ENCODE measurements at places on chromosomes 11 and 22.

DNA sequence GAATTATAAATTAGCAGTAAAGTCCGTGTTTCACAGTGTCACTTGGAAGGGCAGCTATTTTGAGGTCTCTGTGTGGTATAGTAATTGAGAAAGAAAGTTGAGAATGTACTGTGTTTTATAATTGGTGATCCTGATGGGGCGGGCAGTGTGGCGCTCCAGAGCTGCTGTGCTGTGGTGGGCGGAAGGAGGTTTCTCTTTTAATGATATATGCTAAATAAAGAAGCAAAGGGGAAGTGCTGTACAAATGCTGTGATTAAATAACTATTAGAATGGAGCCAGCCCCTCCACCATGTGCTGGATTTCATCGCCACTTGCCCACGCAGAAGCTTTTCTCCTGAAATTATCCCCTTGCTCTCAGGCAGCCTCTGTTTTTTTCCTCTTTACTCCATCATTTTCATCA lies 24.6 kb downstream of the ATXN10 start:
- DNase-seq = no peak

DNA sequence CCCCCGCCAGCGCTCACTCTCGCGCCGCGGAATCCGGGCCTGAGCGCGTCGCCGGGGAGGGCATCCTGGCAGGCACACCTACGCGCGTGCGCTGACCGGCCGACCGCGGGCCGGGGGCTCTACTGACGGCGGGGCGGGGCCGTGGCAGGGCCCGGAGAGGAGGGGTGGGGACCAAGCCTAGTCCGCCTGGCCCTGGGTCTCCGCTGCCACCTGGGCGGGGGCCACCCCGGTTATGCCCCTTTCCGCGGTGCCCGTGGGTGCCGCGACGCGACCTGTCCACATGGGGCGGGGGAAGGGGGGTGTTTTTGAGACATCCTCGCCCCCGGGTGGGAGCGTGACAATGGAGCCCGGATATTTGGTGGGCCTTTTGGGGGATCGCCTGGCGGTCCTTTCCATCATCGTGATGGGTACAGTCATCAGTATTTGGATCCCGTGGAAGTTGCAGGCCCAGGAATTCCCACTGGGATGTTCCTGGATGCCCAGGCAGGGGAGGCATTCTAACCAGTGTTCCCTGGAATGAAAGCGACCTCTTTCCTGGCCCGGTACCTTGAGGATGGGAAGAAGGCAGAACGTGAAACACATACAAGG lies 2.2 kb downstream of the NCAM1 start:
- no peak for DNase-seq

DNA sequence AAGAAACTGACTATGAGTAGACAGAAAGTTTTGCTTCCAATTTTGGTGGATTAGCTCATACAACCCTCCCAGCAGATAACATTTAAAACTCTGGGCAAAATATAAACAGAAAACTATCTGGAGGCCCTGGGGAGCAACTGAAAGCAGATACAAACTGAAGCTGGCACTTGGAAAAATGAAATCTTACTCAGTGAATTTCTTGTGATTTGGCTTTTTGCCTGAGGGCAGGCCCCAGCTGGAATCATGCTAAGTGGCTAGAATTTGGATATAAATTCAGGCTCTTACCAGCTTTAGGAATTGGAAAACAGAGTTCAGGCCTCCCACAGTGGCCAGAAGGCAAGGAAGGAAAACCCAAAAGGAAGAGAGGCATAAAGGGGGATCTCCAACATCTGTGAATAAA lies 85.8 kb downstream of the EFCAB6 start:
- DNase-seq = no peak

GRCh38 chr11:61340979-61341378 lies 8.0 kb downstream of the TKFC start:
- DNase-seq = no peak

DNA sequence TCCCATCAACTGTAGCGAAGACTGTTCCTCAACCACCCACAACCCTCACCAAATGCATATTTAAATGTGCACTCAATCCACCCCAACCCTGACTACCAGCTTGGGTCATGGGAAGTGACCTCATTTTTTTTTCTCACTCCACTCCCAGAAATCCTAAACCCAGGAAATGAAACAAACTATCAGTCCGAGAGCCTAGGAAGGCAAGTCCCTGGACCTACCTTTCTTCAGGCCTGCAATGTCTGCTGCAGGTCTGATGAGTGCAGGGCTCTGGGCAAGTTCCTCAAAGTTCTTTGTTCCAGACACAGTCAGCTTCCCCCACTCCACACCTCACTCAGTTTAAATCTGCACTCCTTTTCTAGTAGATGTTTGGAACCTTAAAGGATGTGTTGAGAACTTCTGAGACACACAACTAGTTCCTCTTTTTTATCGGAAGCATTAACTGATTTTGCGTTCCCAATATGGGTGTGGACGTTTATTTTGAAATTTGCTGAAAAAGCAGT lies at the start of gene MS4A4E:
Gene MS4A4E, minus strand, starts transcription at position 398 of the 500 bp plus-strand sequence. CDS start 13,082 bp downstream, outside the sequence.
- no peak for DNase-seq

DNA sequence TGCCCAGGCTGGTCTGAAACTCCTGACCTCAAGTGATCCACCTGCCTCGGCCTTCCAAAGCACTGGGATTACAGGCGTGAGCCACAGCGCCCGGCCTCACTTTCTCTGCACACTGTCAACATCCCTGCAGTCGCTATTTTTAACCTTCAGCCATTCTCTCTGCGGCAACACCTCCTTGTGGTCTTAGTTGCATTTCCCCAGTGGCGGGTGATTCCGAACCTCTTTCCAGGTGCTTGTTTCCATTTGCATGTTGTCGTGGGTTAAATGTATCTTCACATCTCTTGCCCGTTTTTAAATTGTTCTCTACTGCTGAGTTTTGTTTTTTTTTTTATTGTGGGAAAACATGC lies 2.2 kb upstream of the SCT start:
- no peak for DNase-seq

DNA sequence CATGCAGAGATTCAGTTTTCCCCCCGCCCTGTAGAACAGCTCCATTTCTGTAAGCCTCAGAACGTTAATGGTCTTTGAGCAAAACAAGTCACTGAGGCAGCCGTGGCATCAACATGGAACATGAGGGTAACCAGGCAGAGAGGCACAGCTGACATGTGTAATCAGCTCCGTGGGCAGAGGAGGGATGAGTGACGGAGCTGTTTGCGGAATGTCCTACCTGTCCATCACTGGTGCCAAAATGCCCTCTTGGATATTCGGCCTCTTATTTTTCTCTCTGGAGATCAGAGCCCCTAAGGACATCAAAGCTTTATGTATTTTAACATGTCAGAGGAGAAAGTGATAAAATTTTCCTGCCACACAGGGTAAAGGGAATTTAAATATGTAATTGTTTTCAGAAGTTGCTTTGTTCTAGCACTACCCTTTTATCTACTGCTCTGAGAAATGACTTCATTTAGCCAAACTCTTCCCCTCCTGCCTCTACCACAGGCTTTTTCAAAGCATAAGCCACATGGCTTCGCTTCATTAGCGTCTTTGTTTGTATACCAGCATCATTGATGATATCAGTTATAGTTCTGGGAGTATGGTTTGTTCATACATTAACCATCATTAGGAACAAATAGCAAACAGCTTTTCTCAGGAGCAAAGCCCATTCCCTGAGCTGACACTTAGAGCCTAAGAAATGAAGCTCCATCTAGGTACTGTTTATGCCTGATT lies 32.9 kb downstream of the C11orf71 start:
- no peak for DNase-seq

DNA sequence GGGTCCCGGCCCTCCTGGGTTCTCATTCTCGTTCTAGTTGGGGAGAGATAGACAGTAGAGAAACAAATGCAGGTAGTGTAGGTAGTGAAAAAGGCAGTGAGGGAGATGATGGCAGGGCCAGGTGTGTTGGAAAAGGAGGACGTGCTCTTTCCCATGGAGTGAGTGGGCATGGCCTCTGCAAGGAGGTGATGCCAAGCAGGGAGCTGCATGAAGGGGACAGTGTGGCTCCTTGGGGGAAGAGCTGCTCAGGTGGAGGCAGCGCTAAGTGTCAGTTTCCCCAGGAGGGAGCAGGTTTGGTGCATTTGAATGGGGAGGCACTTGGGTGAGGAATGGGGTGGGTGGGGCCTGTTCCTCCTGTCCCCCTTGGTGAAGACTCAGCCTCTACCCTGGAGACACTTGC lies 22.2 kb downstream of the MCM5 start:
- no peak for DNase-seq

DNA sequence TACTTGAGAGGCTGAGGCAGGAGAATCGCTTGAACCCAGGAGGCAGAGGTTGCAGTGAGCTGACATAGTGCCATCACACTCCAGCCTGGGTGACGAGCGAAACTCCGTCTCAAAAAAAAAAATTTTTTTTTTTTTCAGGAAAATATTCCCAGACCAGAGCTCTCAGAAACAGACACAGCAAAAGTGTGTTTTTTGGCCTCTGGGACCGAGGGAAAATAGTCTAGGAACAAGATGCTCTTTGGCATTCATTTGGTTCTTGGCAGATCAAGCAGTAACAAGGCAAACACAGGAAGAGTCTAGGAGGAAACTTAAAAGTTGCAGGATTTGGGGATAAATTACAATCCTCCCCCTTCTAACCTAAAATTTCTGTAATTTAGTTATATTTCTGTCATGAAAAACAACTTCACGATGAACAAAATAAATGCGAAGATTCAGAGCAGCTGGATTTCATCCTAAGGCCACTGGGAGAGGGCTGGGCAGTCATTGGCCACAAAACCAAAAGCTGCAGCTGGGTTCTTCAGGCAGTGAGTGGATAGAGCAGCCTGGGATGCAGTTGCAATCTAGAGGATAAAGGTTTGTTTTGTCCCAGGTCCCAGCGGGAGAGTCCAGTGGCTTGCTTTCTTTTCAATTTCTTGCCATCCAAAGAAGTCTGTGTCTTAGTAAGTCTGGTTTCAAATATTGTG lies 19.7 kb downstream of the ATG16L2 start:
- DNase-seq = no peak
